Kidney tubule cell (primary cell): ENCODE measurements at places on chromosomes 7 and 10.
A peak's percentile ranks its signal among the peaks of the same experiment; 100 is the strongest.

DNA sequence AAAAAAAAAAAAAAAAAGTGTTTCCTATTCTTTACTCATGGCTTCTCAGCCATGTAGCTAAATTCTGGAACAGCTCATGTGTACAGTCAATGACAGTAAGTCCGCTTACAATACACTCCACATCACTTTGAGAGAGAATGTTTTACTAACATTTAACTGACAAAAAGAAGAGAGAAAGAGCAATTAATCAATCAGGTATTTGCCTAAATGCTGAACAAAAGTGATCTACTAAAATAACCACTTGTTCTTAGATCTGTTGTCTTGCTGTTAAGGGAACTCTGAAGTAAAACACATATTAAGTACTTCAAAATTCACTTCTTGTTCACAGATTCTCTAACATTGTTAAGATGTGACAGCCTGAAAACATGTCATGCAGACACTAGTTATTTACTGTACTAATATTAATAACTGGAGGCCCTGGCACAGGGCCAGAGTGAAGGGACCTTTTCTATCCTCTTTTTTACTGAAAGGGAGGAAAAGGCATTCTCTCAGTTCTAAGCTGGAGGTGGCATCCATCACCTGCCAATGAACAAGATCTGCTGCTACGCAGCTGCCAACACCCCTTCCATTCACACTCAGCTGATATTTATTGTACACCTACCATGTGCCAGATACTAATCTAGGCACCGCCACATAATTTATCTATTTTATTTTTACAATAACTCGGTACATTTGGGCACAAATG lies 72.6 kb downstream of the AHR start:
- DNase-seq: peak; percentile 46

DNA sequence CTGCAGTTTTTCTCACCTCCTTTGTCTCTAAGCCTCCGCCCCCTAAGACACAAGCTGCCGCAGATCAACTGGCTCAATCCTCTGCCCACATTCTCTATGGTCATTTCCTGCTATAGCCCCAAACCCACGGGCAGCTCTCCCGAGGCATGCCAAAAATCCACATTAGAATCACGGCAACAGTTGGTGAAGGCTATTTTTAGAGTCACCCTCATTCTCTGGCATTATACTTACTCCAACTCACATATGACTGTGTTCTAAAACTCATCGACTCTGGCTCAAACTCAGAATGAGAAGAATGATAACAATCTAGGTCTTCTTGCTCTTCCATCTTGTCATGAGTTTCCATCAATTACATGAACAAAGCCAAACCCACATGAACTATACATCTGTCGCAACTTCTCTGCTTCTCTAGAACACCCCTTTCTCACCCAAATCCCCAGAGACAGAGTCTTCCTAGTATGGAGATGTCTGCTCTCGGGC lies 10.9 kb upstream of the KIAA1549 start:
- DNase-seq: no peak

GRCh38 chr10:91120348-91120747 lies 100.1 kb upstream of the PCGF5 start:
- no peak for DNase-seq

GRCh38 chr7:93751421-93751820 lies 139.1 kb downstream of the TFPI2 start:
- no peak for DNase-seq

GRCh38 chr7:108037140-108037539 lies 34.2 kb upstream of the LAMB1 start:
- DNase-seq: no peak

GRCh38 chr7:33201821-33202220 lies 72.5 kb downstream of the BBS9 start:
- peak; percentile 64 for DNase-seq

DNA sequence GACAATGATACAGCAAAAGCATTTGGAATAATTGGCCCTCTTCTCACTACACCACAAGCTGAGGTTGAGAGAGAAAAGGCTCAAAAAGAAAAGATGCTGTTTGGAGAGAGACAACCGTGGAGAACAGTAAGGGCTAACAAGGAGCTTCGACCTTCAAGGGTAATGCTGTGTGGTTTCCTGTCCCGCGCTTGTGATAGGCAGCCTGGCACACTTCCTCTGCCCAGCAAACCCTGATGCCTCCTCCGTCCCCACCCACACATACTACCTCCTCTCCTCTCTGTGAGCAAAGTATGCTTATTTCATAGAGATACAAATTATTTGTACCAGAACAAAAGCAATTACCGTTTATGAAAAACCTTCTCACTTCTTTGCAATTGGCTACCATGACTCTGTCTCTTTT lies 755.4 kb downstream of the KCNMA1 start:
- DNase-seq: no peak

DNA sequence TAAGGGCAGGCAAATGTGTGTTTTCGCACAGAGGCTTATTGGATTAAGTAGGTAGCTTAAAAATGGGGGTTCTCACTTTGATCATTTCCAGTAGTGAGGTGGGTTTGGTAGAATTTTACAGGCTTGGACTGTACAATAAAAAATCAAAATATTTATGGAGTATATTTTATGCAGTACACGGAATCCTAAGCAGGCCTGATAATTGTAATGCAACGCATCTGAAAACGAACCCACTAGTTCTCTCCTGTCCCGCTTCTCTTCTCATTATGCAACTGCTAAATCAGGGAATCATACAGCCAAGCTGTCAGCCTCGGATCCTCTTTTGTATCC lies 377 bp upstream of the POLR1F start:
- DNase-seq: no peak

DNA sequence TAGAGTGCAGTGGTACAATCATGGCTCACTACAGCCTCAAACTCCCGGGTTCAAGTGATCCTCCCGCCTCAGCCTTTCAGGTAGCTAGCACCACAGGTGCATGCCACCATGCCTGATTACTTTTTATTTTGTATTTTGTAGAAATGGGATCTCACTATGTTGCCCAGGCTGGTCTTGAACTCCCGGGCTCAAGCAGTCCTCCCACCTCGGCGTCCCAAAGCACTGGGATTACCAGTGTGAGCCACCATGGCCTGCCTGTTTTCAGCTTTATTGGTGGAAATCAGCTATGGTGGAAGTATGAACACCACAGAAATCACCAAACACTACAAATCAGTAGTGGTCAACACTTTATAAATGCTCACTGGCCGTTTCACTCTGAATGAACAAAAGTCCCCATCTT lies 299.9 kb upstream of the LYZL1 start:
- no peak for DNase-seq

GRCh38 chr7:43590862-43591557 lies 8.1 kb downstream of the STK17A start:
- peak; percentile 34 for DNase-seq

GRCh38 chr10:48470893-48471805 lies 133.7 kb downstream of the ARHGAP22 start:
- DNase-seq: no peak

DNA sequence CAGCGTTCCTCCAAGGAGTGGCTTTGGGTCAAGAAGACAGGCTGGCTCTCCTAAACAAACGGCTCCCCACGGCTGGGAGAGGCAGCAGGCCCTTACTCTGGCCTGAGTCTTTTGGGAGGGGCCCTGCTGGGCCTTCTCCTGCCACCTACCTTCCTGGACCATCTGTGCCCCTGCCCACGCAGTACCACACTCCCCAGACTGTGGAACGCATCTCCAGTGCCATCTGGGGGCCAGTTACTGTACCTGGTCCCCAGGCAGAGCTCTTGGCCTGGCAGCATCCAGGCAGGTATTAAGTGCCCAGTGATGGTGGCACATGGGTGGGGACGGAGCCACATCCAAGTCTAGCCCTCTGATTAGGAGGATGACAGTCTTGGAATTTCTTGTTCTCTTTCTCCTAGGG lies 14.4 kb downstream of the ALKBH4 start:
- no peak for DNase-seq

- peak; percentile 50 for DNase-seq
These were observed 124.9 kb downstream of the DLG5 start for GRCh38 chr10:77801474-77802161.

DNA sequence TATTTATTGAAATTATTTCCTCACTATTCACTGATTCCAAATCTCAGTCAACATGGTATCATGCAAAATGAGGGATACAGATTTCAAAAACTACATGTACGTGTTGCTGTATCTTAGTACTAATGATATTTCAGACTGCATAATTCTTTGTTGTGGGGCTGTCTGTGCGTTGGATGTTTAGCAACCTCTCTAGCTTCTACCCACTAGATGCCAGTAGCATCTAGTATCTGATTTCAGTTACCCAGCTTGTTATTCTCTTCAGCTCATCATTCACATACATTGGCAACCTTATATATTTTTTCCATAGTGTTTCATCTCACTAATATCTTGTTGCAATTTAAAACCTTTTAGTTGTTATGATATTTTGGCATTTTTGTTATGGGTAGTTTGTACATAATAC lies 22.5 kb upstream of the WASL start:
- DNase-seq: no peak

- no peak for DNase-seq
These were observed 44.7 kb downstream of the COL13A1 start for GRCh38 chr10:69846293-69846921.

- no peak for DNase-seq
These were observed 923 bp upstream of the FGL2 start for GRCh38 chr7:77200542-77200941.

- peak; percentile 42 for DNase-seq
These were observed 916 bp downstream of the LAMB1 start for GRCh38 chr7:108001764-108002725.

DNA sequence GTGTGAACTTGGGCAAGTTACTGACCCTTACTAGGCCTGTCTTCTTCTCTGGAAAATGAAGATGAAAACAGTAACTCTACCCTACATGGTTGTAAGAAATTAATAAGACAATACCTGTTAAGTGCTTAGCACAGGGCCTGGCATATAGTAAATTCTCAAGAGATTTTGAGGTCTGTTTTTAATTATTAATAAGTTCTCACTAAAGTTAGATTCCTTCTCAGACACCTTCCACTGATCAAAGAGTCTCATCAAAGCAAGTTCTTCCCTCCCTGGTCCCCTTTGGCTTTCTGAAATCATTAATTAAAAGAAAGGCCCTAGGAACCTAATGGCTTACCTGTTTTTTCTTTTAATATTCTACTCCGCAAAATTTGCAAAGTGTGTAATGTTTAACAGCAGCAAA lies 4.6 kb downstream of the TMEM140 start:
- DNase-seq: peak; percentile 67

DNA sequence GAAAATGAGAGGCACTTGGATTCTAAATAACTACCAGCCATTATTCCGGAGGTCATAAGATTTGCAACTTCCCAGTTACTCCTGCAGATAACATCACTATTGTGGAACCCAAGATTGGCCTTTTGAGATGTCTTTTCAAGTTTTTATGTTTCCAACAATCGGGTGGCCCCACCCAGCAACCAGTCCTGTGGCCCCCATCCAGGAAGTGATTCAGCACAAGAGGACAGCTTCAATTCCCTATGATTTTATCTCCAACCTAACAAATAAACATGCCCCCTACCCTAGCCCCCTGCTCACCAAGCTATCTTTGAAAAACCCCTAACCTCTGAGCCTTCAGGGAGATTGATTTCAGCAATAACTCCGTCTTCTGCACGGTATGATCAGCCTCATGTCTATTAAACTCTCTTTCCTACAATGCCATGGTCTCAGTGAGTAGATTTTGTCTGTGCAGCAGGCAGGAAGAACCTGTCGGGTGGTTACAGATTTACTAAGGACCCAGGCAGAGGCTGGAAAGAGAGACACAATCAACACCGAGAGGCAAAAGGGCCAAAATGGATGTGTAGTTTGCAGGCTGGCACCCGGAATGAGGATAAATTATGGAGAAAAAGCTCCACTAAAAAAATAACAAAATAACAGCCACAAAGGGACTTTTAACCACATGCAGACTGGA lies 83.9 kb upstream of the UNC5B start:
- DNase-seq: peak; percentile 35

GRCh38 chr10:101769541-101770180 lies 6.3 kb downstream of the FGF8 start:
- no peak for DNase-seq

DNA sequence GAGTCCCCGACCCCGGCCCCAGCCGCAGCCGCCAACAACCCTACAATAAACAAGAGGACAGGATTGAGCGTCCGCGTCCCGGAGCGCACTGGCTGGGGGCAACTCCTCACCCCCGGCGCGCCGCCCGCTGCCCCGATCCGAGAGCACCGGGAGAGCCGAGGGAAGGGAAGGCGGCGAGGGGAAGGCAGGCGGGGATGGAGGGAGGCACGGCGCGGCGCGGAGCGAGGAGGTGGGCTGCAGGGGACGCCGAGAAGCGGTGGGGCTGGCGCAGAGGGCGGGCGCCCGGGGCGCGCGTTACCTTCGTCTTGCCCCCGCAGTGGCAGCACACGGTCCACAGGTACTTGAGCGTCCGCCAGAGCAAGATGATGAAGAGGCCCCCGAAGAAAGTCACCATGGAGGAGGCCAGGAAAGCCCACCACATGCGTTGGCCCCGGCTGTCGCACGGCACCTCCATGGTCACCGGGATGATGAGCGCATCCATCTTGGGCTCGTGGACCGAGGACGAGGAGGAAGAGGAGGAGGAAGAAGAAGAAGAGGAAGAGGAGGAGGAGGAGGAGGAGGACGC lies 559 bp downstream of the KCNMA1 start:
- no peak for DNase-seq

DNA sequence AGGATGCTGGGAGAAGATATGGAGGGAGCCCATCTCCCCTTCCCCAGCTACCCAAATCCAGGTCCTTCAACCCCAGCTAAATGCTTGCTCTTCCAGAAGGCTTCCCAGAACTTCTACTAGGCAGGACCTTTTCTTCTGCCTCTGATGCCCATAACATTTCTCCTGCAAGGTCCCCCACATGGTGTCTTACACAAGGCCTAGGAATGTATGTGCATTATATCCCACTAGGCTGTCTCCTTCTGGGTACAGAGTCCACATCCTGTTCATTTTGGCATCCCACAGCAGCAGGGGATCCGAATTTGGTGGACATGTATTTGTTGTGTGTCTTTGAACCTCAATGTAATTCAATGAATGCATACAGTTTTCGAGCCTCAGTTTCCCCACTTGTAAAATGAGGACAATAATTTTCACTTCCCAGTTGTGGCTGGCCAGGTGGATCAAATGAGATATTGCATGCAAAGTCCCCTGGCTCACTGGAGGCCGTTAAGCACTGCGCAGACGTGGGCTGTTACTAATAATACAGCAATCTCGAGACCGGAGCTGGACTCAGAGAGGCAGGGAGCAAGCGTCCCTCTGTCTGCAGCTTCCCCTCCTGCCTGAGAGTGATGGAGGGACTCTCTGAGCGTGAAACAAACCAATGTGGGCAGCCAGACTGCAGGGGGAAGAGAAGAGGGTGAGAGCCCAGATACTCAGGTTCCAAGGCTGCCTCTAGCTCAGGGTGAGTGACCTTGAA lies 18.6 kb upstream of the YWHAG start:
- no peak for DNase-seq

DNA sequence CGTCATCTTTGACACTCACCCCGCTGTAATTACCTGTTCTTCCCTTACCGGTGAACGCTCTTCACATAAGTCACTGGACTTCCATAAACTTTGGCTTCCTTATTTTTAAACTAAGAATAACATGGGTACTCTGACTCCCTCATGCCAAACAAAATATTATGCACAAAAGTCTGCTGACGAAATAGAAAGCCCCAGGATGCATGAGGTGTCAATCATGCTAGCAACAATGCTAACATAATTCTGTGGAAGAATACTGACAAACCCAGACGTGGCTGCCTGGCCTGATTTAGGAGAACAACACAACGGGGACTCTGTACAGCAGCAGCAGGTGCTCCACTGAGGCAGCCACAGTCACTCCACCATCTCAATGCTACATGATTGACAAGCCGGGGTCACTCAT lies 137.5 kb downstream of the CCDC71L start:
- DNase-seq: no peak

GRCh38 chr10:128869101-128869749 lies 597.8 kb upstream of the MGMT start:
- DNase-seq: no peak
